ENCODE measurements at places on chromosomes 12 and 14.
A peak's percentile ranks its signal among the peaks of the same experiment; 100 is the strongest.

DNA sequence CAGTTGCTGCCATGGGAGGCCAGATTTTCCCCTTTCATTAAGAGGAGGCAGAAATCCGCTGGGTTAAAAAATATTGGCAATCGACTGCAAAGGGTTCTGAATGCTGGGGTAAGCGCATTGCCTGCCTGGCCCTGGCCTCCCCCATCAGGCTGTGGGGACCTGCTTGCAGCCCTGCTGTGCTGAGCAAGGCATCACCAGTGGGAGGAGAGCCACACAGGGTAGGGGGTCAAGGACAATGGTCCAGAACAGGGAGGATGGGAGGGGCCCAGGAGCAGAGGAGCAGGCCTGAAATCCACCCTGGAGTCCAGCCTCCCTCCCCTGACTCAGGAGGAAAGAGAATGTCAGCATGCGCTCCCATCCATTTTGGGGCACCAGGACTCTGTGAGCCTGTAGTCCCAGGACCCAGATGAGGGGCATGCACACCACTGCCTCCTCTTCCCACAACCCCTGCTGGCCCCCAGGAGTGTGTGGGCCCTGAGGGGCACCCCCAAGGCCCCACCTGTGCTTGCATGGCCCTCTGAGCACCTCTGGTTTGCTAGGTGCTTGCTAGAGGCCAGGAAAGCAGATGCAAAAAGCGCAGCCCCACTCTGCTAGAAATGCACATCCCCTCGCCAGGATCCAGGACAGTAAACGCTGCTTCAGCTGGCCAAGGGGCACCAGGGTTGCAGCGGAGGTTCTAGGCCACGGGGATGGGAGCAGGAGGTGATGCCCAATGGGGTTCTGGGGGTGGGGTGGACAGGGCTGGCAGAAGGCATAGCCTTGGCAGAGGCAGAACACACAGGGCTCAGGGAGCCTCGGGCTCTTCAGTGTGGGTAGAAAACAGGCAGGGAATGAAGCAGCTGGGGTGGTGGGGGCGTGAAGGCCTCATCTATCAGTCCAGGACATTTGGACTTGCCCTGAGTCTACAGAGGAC lies 14.6 kb downstream of the TESC start:
- no peak for DNase-seq

DNA sequence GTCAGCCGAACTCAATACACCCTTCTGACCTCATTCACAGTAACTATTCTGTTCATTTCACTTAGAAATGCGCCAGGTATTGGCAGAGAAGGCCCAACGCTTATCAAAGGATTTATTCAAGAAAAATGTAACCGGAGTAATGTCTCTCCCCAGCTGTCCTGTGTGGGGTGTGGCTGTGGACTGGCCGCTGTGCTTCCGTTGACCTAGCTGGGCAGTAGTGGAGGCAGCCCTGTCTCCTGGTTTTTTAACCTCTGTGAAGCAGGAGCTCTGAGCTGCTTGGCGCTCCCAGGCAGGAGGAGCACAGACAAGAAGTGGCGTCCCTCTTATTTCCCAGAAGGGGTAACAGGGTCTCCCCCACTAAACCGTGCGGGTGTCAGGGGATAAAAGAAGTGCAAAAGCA lies 85.2 kb downstream of the ESR2 start:
- no peak for DNase-seq

DNA sequence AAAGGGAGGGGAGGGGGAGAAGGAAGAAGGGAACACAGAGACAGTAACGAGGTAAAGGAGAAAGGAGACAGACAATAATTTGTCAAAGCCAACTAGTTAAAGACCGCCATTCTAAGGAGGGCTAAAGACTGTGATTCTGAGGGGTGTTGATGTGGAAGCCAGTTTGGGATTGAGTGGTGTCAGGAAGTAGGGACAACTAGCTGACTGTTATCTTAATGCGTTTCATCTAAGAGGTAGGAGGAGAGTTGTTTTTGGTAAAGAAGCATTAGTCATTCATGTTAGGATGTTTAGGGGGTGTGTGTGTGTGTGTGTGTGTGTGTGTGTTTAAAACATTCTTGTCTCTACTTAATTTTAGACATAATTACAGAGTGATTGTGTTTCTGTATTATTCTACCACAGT lies 95.0 kb downstream of the INSM2 start:
- no peak for DNase-seq

DNA sequence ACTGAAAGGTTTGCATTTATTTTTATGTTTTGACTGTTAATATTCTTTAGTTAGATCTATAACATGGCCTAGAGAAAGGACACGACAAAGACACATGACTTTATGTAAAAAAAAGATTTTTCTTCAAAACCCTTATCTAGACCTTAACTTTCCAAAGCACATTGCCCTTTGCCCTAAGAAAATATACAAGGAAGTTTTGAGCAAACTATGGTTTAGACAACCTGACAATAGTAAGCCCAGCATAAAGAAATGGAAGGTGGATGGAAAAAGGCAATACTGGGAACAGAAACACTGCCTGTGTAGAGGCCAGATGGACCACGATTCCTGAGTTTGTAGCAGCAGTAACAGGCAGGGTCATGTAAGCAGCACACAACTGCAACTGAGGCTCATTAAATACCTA lies 724.0 kb downstream of the GALC start:
- no peak for DNase-seq

- DNase-seq = no peak
Measured at GRCh38 chr12:40156021-40156764, 50.3 kb upstream of the SLC2A13 start.

DNA sequence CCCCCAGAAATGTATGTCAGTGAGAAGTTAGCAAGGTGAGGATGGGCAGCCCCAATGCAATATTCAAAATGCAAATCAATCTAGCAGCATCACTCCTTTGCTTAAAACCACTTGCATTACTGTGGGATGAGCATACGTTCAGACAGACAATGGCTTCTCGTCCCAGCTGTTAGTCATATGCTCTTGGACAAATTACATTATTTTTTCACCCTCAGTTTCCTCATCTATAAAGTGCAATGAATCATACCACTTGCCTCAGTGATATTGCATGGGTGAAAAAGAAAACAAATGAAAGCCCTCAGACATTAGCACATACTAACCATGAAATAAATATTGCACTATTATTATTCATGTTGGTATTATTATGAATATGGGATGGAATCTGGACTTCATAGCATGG lies 132.3 kb downstream of the C12orf75 start:
- no peak for DNase-seq

DNA sequence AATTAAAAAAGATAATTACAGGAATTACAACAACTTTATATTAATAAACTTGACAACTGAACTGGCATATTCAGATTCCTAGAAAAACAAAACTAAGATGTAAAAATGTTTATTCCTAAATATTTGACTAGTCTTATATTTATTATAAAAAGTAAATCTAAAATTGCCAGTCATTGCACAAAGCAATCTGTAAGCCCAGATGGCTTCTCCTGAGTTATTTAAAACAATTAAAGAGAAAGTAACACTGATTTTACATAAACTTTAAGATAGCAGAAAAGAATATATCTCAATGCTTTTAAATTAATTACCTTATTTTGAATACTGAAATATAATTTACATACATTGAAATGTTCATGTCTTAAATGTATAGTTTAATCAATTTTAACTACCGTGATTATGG lies 434.1 kb upstream of the RPL10L start:
- DNase-seq = no peak

- peak; percentile 49 for DNase-seq
Measured at GRCh38 chr12:85057370-85057963, 21.3 kb downstream of the LRRIQ1 start.

DNA sequence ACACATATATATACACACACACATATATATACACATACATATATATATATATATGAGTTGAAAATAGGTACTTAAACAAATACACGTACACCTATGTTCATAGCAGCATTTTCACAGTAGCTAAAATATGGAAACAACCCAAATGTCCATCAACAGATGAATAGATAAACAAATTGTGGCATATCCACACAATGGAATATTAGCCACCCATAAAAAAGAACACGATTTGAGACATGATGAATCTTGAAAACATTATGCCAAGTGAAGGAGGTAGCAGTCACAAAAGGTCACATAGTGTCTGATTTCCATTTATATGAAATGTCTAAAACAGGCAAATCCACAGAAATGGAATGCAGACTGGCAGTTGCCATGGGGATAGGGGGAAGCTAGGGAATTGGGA lies 276.3 kb downstream of the KSR2 start:
- no peak for DNase-seq

DNA sequence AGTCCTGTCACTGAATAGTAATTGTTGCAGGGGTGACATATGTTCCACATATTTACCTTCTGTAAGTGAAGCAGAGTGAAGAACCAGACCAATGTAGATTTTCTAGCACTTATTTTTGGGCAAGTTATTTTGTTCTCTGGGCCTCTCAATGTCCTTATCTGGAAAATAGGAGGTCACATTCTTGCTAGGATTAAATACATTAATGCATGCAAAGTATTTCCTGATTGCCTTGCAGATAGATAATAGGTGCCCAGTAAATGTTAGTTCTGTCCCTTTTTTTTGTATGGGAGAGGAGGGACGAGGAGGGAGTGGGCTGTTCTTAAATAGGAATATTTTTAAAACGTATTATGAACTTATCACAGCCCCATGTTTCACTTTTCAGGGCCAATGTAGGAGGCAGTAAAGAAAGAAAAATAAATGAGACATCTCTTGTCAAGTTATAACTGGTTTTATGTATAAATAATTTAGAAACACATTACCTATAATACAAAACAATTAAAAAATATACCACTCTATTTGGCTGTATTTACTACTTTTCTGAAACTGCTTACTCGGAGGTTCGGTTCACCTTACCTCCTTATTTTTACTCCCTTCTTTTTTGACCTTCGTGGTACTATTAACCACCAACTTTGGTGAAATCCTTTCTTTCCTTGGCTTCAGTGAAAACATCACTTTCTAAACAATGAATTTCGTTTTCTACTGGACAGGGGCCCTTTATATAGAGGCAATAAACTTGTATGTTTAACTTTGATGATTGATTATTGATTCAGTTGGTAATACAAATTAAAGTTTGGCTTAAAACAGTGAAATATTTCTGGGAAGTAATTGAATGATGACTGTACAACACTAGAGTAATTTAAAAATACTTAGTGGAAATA lies 41.9 kb downstream of the DIP2B start:
- no peak for DNase-seq

DNA sequence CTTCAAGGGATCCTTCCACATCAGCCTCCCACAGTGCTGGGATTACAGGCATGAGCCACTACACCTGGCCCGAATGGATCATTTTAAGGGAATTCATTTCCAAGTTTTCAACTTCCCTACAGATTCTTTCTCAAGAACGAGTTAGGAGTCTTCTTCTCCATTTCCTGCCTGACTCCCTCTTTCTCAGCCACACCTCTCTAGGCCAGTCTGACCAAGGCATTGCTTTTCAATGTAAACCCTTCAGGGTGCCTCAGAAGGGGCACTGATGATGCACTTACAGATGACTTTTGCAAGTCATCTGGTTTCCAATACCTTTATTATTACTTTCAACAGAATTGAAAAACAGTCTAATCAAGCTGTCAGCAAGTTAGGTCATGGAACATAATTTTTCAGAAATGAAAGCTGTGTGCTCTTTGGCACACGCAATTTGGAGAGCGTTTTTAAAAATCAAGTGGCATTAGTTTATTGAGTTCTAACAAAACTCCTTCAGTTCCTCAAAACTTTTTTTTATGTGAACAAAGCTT lies 47.2 kb downstream of the SVOP start:
- no peak for DNase-seq

GRCh38 chr12:48773686-48774085 lies 15.2 kb downstream of the ADCY6 start:
- no peak for DNase-seq

GRCh38 chr12:12331896-12332295 lies 18.1 kb downstream of the MANSC1 start:
- no peak for DNase-seq

DNA sequence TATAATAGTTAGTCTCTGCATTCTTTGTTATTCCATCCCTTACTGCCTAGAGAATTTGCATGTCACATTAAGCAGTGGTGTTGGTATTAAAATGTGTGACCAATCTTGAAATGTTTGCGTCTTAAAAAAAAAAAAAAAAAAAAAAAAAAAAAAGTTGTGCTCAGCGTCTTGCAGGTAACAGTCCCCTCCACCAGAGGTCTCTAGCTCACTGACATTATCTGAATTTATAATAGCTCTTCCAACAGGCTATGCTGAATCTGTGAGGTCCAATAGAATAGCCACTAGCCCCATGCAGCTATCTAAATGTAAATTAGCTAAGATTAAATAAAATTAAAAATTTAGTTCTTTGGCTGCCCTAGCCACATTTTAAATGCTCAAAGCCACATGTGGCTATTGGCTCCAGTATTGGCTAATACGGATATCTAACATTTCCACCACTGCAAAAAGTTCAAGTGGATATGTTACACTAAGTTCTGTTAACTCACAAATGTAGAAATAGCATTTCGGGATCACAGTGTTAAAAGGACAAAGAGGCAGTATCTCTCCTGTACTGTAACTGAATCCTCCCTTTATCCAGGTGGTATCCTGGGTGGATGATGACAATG lies 28.7 kb downstream of the NKX2-8 start:
- peak; percentile 28 for DNase-seq

DNA sequence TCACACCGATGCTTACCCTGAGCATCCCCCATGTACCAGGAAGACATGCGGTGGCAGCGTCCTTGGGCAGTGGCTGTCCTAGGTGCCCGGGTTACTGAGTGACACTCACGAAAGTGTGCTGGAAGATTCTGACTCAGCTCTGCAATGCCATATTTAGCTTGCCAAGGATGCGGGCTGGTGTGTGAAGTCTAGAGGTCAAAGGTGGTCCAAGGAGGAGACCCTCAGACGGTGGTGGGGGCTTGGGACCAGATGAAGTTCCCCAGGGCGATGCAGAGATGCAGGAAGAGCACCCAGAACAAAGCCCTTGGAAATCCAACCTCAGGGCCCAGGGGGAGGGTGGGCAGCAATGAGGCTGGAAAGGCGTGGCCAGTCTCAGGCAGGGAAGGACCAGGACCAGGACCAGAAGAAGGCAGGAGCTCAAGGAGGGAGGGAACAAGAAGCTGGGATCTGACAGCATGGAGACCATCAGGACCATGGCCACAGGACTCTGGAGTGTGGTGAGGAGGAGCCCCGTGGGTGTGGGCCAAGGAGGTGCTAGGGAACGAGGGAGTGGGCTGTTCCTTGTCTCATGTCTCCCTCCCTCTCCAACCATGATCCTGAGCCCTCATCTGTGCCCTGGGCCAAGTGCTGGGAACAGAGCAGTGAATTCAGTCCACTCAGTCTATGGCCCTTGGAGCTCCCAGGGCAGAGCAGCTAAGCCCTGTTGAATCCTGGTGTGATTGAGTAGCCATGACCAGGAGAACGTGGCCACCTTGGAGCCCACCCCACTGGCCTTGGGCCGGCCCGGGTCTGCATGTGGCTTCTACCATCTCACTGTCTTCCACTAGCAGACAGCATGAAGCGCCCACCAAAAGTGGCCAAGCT lies 310.1 kb upstream of the DIO3 start:
- DNase-seq = no peak

- DNase-seq = no peak
Measured at GRCh38 chr12:2172491-2173214, 119.9 kb downstream of the CACNA1C start.

DNA sequence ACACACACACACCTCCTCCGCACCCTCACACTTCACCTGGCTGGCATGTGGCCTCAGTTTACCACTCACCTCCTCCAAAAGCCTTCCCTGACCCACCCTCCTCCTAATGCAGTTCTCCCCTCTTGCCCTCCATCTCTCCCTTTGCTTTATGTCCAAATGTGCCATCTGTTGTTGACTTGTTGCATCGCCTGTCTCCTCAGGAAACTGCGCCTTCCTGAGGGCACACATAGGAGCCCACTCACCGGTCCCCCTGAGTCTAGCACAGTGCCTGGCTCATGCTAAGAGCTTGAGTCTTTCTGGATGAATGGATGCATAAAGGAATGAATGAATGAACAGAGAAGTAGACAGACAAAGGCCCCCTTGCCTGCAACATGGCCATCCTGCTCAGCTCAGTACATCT lies 34.0 kb downstream of the MVK start:
- DNase-seq = no peak

Data from NCI-H748 treated with DMSO at 0.1 percent for 48 hours (cell line).